ENCODE measurements at places on chromosomes 16 and 17. TPM values are rescaled to one million over a fixed set of nuclear protein-coding genes. Genes with fewer than 3 reads are reported as not detected.

DNA sequence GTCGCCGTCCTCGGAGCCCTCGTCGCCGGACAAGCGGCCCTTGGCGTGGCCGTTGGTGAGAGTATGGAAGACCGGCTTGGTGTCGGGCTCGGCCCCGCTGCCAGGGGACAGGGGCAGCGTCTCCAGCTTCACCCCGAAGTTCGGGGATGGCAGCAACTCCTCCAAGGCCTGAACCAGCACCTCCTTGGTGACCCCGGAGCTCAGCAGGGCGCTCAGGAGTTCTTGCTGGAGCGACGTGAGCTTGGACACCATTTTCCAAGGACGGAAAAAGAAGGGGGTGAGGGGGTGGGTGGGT, 279 bp downstream of the HNF1B start:
- DNase-seq = no peak

GRCh38 chr17:61498042-61498994, 46.1 kb downstream of the TBX4 start:
- DNase-seq = no peak

- DNase-seq = no peak
These were observed 20.1 kb downstream of the MPRIP start for GRCh38 chr17:17062356-17062755.

- no peak for DNase-seq
These were observed 20.9 kb upstream of the CLEC18A start for GRCh38 chr16:69930117-69930776.

GRCh38 chr17:79034931-79035485, 11.0 kb downstream of the C1QTNF1 start:
- DNase-seq = no peak

GRCh38 chr16:89314357-89314756, 96.9 kb downstream of the ZNF778 start:
- DNase-seq = no peak

- DNase-seq = no peak
These were observed 77.1 kb upstream of the TBC1D3K start for GRCh38 chr17:37847102-37847501.

- no peak for DNase-seq
These were observed 878 bp upstream of the TRIM25 start for GRCh38 chr17:56914581-56915273.

DNA sequence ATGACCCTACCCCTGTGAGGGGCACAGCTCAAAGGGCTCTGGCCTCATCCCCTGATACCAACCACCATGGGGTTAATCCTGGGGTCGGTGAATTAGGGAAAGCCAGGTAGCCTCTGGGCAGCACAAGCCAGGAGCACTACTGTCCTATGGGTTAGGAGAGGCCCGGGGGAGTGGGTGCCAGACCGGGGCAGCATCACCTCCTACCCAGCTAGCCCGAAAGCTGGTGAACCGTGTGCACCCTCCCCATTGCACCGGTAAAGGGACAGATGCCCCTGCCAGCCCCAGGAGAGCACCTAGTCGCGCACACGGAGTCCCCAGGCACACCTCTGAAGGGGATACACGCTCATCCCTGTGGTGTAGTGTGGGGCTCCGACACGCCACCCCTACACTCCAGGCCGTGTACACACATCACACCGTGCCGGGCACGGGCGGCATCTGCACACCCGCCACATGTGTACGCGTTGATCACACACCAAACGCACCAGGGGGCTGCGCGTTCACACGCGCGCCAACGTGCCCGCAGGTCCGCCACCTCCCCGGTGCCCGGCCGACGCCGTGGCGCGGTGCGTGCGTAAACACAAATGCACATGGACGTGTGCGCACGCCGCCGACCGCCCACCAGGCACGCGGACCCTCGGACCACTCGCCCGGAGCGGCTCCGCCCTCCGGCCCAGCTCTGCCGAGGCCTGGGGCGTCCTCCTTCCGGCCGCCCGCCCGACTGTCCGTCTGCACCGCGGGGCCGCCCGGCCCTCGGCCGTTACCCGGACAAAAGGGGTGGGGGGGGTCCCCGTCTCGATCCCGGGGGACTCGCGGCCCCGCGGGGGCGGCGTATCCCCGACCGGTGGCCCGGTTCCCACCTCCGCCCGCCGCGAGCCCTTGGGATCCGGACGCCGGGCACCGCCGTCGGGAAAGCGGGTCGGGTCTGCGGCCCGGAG, 785 bp downstream of the UBALD1 start:
- DNase-seq = no peak

GRCh38 chr16:57616876-57617275, 11.6 kb upstream of the ADGRG1 start:
- DNase-seq = no peak

- DNase-seq = no peak
These were observed 16.9 kb upstream of the KSR1 start for GRCh38 chr17:27439342-27439741.

The PMP22 gene
- total RNA-seq = 171 TPM

The CDRT15 gene
- total RNA-seq = not detected

The SLC35G6 gene
- not detected for total RNA-seq

All from esophagus muscularis mucosa (tissue), 4 donors.